ENCODE measurements at places on chromosomes 2 and 18.
A peak's percentile ranks its signal among the peaks of the same experiment; 100 is the strongest.

GRCh38 chr2:216634370-216635148, 1.3 kb downstream of the IGFBP2 start:
- no peak for DNase-seq

DNA sequence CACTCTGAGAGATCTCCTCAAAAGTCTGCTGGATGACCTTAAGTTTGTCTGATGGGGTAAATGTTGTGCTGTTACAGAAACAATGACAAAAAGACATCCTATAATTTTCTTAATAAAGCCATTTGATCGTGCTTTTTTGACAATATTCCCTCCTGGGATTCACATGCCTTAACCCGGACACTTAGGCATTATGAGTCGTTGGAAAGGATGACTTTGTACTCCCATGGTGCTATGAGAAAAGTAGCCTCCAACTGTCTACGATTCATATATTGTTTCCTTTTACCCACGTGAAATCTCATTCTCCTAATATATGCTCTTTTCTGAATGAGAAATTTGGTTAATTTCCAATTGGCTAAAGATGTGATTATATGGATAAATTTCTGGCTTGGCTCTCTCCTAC, 6.1 kb upstream of the MPP4 start:
- no peak for DNase-seq

DNA sequence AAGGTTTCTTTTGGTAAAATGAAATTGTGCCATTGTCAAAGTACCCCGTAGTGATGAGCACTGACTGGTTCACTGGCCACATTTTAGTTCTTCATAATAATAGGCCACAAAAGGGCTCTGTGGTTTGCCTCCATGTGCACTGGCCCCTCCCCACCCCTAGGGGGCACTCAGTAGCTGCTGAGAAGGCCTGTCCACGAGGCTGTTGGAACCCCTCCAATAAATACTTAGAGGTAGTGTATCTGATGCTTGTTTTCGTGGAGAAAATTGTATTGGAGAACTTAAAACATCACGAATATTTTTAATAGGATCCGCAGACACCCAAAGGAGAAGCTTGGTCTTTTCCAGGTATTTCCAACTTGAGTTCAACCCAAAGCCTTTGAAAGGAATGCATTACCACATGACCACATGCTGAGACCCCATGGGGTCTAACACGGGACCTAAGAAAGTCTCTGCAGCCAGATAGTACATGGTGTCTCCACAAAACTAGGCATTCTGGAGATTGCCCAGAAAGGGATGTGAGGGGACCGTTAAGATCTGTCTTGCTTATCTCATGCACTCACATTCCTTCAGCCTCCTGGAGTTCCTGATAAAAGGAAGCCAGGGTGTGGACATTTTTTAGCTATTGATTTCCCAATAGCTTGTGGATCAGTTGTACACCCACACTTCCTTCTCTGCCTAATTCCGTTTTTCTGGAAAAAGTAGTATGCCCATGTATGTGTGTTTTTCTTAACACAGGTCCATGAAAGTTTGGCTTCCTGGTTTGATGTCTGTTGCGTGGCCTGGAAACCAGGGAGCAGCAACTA, 28.5 kb upstream of the NOSTRIN start:
- peak; percentile 80 for DNase-seq

DNA sequence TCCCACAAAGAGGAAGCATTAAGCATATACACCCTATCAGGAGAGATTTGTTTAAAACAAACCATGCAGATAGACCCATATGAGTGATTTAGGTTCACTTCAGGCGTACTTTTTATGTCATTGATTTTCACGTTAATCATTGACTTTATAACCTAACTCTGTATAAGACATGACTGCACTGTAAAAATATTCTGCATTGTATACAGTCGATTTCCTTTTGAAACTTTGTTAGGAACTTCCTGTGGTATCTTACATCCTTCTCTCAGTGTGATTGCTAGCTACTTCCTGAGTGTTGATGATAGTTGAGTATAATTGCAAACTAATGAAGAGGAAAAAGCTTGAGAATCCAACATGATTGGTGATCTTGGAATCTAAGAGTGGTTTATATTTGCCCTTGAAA, 69.4 kb downstream of the XIRP2 start:
- no peak for DNase-seq
